Fibroblast of skin of left biceps (primary cell): ENCODE measurements at places on chromosomes 7 and 10.

GRCh38 chr7:121440857-121441503 is 44.9 kb upstream of the FAM3C start:
- DNase-seq = no peak

- no peak for DNase-seq
These were observed 144.0 kb downstream of the BBS9 start for GRCh38 chr7:33273356-33273755.

- DNase-seq = no peak
These were observed 31.6 kb downstream of the ZFAND4 start for GRCh38 chr10:45640941-45641340.

DNA sequence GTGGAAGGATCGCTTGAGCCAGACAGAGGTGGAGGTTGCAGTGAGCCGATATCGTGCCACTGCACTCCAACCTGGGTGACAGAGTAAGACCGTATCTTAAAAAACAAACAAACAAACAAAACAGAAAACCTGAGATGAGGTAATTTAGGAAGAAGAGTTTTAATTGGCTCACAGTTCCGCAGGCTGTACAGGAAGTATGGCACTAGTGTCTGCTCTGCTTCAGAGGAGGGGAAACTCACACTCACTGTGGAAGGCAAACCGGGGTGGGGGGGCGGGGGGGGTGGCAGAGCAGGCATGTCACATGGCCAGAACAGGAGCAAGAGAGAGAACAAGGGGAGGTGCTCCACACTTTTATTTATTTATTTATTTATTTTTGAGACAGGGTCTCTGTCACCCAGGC is 5.1 kb downstream of the UBE2D4 start:
- no peak for DNase-seq

DNA sequence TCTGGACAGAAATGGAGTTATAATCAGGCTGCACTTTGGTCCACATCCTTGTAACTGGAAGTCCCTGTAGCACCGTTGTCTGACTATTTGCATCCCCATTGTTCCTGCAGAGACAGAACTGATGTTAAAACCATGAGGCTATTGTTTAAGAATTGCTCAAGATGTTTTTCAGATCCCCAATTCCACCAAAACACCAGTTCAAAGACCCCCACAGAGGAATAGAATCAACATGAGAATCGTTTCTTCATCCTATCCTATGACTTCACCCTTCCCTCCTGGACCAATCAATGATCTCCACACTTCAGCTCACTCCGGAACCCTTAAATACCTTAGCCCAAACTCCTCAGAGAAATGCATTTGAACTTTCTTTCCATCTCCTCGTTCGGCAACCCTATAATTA is 57.1 kb upstream of the GRID1 start:
- no peak for DNase-seq

DNA sequence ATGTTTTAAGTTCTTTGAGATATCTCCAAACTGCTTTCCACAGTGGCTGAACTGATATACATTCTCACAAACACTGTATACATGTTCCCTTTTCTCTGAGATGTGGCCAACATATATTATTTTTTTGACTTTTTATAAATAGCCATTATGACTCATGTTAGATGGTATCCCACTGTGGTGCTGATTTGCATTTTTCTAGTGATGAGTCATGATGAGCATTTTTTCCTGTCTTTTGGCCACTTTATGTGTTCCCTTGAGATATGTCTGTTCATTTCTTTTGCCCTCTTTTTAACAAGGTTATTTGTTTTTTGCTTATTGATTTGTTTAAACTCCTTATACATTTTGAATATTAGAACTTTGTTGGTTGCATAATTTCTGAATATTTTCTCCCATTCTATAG is 1055.1 kb downstream of the NXPH1 start:
- DNase-seq = peak; percentile 78
